Fibroblast of skin of left quadriceps (primary cell): ENCODE measurements at places on chromosomes 6 and 20.

- DNase-seq: no peak
These were observed 40.9 kb downstream of the PDYN start for GRCh38 chr20:1952737-1953530.

GRCh38 chr20:37383229-37383989, 37.5 kb downstream of the SRC start:
- no peak for DNase-seq

- no peak for DNase-seq
These were observed 9.2 kb downstream of the SMIM28 start for GRCh38 chr6:138386897-138387296.

- DNase-seq: no peak
These were observed 469.9 kb upstream of the IRAK1BP1 start for GRCh38 chr6:78397499-78397898.

DNA sequence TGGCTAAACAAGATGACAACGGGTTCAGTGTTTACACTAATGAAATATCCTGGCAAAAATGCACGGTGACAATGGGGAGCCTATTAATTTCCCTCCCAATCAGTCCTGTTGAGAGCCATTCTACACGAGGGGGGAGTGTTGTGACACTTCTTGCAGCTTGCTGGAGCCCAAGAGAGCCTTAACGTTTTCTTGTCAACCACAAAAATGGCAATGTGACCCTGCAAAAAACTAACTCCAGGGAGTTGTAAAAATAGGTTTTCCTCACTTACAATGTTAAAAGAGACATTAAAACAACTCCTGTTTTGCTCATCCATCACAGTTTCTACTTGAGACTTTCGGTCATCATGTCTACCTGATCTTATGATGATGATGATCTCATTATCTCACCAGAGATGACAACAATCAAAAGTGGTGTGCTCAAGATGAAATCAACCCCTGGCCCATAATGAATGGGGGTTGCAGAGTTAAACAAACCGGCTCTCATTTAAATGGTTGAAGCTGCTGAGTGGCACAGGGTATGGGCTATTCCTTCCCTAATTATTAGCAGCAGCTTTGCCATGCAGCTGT, 57.9 kb downstream of the GJA10 start:
- DNase-seq: no peak

GRCh38 chr20:5863040-5863833, 87.1 kb downstream of the TRMT6 start:
- DNase-seq: no peak

GRCh38 chr6:142853244-142854180, 91.5 kb downstream of the HIVEP2 start:
- no peak for DNase-seq

DNA sequence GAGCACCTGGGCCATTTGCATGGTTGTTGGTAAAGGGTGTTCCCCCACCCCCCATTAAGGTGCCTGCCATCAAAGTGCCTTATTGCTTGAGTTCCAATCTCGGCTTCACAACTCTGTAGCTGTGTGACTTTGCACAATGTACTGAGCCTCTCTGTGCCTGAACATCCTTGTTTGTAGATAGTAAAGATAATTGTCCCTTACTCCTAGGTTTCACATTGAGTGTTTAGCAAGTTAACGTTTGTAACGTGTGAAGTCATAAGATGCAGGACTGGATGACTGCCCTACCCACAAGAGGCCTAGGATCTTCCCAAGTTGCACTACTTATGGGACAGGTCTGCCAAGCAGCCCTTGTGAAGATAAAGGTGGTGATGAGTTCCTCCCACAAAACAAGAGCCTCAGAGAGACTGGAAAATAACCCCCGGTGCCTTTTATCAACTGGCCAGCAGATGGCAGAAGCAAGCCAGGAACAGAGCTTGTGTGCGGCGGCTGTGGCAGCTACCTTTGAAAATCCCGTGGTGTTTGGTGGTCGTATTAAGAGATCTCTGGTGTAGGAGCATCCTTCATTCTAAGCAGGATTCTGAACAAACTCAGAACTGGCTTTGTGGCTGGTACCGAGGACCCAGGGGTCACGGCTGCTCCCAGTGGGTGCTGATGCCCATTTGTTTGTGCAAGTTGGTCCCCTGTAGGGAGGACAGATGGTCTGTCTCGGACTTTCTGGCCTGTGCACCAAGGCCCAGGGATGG, 99.1 kb downstream of the CDH26 start:
- DNase-seq: peak; percentile 62
